ENCODE measurements at places on chromosomes 4 and X.

DNA sequence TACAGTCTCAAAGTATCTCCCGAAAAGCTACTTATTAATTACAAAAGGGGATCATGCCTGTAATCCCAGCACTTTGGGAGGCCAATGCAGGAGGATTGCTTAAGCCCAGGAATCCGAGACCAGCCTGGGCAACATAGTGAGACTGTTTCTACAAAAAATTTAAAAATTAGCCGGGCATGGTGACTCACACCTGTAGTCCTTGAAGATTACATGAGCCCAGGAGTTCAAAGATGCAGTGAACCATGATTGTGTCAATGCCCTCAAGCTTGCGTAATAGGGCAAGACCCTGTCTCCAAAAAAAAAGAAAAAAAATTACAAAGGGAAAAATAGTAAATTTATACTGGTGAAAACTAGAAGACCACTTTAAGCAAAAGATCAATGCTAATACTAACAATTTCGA is 3.3 kb upstream of the PORCN start:
- DNase-seq, result no peak

- DNase-seq, result no peak
Observed at GRCh38 chrX:28988246-28988645, 401.0 kb downstream of the IL1RAPL1 start.

DNA sequence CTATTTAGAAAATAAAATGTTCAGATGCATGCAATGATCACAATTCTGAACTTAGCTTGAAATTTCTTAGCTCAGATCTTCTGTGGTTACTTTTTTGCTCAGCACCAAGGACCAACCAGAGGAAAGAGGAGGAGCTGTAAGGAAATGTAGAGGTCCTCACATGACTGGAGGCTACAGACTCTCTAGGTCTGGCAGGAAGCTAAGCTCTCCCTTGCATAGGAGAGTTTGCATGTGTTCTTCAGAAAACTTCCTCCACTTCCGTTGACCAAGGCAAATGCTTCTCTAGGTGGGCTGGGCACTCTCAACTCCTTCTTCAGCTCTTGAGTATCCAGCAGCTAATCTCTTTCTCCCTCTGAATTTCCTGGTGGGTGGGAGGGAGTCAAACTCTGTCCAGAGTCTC is 119.6 kb downstream of the BTC start:
- no peak for DNase-seq

- DNase-seq, result no peak
Observed at GRCh38 chr4:82811392-82811791, 12.8 kb upstream of the SCD5 start.

DNA sequence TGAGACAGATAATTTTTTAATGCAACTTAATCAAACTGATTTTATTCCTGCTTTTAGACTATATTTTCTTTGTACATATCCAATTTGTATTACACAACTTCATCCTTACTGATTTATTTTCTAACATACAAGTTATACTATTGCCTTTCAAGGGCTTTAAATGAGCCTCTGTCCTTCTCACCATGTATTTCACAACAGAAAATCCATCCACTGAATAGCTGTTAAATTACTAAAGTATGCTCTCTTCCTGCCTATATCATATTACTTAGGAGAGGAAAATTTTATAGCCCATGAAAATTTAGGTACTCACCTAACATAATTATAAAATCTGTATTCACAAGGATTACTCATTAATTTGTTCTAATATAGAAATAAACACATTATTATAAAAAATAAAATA is 528.6 kb downstream of the ANKRD50 start:
- DNase-seq, result no peak

DNA sequence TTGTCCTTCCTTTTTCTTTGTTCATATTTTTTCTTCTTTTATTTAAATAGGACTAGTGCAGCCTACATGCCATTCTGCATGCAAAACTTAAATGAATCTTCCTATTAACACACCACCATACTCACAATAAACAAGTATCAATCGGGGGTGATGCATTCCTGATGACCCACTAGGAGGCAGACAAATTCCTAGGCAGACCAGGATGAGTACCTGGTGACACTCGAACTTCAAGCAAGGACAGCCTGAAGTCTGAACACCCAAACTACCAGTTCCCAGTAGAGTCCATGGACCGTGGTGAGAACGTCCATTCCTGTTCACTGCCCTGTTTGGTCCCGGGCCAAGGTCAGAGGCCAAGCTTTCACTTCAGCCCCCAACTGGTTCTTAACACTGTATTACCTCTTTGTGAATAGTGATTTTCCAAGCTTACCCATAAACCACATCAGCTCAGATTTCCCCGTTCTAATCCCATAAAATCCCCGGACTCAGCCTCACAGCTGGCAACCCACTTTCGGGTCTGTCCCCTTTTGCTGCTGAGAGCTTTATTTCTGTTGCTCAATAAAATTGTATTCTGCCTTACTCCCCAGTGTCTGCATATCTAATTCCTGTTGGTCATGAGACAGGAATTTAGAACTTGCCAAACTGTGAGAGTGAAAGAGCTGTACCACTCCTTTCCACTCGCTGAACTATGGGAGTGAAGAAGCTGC is 1286.6 kb downstream of the FSTL5 start:
- no peak for DNase-seq

- DNase-seq, result no peak
Observed at GRCh38 chrX:9312922-9313867, 151.7 kb upstream of the TBL1X start.

DNA sequence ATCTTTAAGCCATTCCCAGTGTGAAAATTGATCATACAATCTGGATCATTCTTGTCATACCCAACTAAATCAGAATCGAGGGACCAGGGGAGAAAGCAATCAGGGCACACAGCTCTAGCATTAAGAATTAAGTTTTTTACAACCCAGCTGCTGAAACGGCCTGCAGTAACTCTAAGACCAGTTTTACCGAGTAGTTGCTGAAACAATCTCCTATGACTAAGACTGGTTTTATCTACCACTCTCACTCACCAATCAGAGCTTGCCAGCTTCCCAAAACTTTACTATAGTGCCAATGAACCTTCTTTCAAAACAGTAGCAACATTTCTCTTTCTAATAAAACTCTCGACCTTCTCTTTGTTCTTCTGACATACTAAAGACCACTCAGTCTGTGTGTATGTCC is 2.8 kb upstream of the SAP30 start:
- DNase-seq, result no peak

GRCh38 chr4:10063544-10064300 is 42.4 kb upstream of the SLC2A9 start:
- peak; percentile 62 for DNase-seq

- no peak for DNase-seq
Observed at GRCh38 chr4:16150716-16151115, 66.9 kb upstream of the PROM1 start.

GRCh38 chr4:76523593-76523992 is 88.6 kb downstream of the SHROOM3 start:
- DNase-seq, result no peak

DNA sequence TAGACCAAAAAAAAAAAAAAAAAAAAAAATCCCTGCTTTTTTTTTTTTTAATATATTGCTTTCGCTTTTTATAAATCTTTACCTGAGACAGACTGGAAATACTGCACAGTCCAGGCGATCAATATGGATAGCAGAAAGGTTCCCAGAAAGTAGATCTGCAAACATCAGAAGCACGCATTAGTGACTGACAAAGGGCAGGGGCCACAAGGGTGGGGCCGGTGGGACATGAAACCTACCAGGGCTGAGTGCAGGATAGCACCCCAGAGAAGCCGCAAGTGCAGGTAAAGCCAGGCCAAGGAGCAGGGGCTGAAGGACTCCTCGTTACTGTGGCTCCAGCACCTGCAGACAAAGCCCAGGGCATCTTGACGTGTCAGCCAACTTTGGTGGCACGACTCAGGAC is 101.8 kb downstream of the SLC34A2 start:
- no peak for DNase-seq

Measured in AG09319 (cell line).